H4 (cell line): ENCODE measurements at places on chromosomes 7 and 10. TPM values are rescaled to one million over a fixed set of nuclear protein-coding genes. Genes with fewer than 3 reads are reported as not detected.

DNA sequence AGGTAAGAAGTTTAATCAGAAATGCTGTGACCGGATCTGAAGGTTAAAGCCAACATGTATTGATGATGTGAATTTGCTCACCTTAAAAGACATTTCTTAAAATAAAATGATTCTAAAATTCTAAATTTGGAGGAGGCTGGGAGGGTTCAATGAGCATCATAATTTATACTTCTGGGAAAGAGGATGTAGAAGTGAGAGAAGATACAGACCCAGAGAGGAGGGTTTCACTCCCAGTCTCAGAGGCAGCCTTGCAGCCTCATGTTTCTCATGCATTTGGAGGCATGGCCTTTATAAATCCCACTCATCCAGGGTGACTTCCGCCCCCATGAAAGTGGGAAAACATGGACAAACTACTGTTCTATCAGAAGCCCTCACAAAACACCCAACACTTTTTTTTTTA is 305.6 kb upstream of the PITRM1 start:
- no peak for DNase-seq

DNA sequence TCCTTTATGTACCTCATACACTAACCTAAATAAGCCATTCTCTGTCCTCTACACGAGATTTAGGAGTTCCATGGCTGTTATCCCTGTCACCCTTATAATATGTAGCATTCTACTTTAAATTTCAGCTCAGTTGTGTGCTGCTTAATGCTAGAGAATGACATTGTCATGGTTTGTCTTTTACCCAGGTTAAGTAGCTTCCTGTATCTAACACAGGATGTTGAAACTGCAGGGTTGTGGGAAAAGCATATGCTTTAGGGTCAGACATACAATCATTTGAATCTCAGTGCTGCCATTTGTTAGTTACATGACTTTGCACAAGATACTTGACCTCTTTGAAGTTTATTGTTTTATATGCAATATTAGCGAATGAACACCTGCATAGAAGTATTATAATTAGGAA is 235.1 kb upstream of the CACNA2D1 start:
- DNase-seq = no peak

GRCh38 chr7:139317939-139318505 is 23.1 kb upstream of the FMC1 start:
- DNase-seq = no peak

- no peak for DNase-seq
These were observed 277.4 kb upstream of the LYZL1 start for GRCh38 chr10:29011516-29011915.

The ENO4 gene
- 0.17 and 0.58 TPM in 2 replicates for total RNA-seq
